ENCODE measurements at places on chromosomes 2 and 18.

DNA sequence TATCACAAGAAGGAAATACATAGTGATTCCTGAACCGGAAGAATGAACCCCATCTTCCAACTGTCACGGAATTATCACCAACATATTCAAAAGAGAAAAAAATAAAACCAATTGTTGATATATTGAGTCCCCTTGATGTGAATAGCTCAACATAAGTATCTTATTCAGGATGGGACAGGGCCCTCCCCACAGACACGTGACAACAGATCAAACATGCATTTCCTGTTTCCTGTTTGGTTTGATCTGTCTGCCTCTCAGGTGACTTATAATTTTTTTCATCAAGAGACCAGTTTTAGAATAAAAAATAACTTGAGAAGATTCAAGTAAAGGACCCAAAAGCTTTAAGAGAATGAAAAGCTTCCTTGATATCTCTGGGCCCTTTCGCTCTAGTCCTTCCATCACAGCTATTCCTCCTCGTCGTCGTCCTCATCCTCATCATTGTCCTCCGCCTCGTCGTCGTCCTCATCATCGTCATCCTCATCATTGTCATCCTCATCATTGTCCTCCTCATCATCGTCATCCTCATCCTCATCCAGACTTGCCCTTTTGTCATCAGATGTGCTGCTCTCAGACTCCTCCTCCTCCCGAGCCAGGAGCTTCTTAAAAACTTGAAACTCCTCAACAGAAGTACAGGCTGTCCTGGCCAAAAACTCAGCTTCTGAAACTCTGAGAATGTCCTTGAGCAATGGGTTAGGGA is 6.3 kb downstream of the MTERF4 start:
- DNase-seq: no peak

DNA sequence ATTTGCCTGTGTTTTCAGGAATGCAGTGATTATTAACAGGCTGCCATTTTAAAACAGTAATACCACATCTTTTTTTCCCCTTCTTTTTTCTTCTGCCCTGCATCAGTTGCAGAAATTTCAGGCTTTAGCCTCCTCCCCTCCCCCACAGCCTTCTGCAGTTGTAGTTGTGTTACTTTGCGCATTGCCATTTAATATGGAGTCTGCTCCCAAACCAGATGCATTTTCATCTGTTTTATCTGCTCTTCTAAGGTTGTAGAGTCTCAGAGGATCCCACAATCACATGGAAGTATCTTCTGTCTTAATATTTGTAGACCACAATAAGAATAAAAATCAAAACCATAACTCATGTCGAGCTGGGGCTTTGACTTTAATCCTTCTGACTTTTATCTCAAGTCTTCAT is 3.8 kb downstream of the ASXL3 start:
- DNase-seq: no peak

- DNase-seq: no peak
Observed at GRCh38 chr2:95377216-95378123, 25.0 kb upstream of the FAHD2A start.

DNA sequence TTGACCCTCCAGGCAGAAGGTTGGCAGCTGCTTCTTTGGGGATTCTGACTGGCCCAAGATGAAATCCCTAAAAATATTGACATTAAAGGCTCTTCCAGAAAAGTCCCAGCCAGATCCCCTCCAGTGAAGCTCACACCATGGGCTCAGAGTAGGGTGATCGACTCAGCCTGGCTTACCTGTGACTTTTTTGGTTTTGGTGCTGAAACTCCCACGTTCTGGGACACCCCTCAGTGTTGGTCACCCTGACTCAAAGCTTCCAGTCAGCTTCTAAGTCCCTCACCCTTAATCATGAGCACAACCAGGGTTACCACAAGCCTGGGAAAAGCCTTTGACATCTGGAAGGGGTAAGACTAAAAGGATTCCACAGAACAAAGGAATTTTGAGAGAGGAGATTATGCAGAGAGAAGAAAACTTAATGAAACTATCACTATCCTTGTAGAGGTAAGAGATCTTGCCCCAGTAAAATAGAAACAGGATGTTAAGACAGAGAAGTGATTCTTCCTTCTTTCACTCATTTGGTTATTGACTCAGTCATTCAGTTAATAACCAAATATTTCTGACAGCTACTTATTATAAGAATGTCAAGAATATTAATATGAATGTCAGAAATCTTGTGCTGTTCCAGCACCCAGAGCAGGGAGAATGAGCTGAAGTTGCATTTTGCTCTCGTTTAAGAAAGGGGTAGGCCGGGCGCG is 66.8 kb upstream of the SEC11C start:
- DNase-seq: no peak

- no peak for DNase-seq
Observed at GRCh38 chr2:222180619-222181018, 118.2 kb downstream of the PAX3 start.

DNA sequence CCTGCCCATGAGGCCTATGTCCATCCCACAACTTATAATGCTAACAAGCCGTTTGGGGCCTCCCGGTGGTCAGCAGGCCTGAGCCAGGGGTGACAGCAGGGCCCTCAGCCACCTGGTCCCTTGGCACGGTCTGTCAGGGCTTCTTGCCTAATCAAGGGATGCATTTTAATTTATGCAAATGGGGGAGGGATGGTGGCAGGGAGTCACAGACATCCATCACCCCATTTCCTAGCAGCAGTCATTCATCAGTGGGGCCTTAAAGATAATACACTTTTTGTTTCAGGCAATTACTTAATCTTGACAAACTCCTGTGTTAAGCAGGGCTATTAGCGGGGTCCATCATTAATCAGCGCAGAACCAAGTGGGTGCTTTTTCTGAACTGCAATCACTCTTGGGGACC is 174.5 kb downstream of the GLI2 start:
- DNase-seq: no peak

DNA sequence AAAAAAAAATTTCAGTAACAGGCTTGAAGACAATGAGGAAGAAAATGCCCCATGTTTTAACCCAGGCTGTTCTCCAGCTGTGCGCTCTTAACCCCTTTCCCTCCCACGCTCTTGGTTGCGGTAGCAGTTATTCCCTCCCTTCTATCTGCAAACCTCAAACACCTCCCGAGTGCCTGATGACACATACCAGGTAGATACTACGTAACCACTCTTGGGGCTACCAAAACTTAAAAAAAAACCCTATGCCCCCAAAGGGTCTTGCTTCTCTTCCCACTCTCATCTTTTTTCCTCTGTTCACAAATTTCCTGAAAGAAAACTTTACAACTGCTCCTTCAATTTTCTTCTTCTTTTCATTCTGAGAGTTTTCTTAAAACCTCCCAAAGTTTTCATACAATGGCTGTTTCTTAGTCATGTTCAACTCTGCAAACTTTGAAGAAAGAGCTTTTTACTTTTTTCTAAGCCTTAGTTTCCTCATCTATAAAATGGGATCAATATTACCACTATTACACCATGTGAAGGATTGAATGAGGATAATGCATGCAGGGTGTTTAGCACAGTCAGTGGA is 4.9 kb upstream of the DRC1 start:
- DNase-seq: no peak

- DNase-seq: no peak
Observed at GRCh38 chr18:47204908-47205522, 28.9 kb upstream of the IER3IP1 start.

DNA sequence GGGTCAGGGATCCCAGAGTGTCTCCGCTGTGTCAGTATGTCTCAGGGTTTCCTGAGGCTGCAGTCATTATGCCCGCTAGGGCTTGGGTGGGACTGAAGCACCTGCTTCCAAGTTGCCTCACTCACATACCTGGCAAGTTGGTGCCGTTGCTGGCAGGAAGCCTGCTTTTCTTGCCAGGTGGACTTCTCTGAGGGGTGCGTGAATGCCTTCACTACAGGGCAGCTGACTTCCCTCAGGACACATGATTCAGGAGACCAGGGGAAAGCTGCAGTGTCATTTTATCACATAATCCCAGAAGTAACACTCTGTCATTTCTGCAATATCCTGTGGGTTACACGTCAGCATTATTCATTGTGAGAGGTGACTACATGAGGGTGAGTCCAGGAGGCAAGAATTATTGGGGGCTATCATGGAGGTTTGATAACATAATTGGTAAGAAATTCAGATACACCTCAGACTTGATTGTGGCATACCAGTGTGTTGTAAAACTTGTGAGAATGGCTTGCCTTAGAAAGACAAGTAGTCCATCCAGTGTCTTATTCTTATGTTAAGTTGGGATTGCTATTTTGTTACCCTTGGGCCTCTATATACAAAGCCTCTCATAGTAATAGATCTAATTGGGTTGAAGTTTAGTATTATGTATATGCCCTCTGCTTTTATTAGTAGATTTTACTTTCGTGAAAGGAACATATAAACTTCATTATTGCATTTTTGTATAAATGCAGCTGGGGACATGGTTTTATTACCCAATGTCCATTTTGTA is 44.1 kb downstream of the NEDD4L start:
- no peak for DNase-seq

DNA sequence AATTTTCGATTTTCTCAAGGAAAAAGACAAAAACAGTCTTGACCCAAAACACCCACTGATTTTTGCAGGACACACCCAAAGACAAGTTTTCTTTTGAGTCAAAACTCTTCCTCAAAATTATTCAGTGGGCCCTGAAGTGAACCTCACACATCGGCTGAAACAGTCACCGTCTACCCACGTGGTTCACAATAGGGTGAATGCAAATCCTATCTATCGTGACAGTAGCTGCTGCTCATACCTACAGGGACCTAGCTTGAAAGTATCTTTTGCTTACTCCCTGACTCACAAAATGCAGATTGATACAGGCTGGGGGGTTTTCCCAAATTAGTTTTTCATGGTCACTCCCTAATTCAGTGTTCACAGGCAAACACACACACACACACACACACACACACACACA is 10.7 kb upstream of the CD226 start:
- no peak for DNase-seq

DNA sequence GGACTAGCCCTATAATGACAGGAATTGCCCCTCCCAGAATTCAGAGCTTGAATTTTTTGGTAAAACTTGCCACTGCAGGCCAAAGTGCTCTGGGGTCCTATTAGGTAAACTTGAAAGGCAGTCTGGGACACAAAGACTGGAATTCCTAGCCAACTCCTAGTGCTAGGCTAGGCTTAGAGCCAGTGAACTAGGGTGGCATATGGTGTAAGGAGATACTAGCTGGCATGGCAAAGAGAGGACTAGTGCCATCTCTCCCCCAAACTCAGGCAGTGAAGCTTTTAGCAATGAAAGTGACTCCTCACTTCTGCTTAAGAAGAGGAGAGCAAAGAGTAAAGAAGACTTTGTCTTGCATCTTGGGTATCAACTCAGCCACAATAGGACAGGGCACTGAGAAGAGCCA is 410.5 kb upstream of the CNTNAP5 start:
- DNase-seq: no peak

DNA sequence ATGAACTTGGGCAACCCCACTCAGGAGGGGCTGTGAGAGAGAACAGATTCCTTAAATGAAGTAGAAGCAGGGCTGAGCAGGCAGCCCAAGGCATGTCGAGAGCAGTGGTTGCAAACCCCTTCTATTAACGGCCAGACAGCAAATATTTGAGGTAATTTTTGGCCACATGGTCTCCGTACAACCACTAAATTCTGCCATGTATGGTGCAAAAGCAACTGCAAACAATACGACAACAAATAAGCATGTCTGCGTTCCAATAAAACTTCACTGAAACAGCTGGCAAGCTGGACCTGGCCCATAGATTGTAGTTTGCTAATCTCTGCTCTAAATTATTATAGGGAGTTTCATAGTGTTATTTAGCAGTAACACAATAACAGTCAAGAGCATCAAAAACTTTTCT is 217.0 kb upstream of the ZNF521 start:
- no peak for DNase-seq

DNA sequence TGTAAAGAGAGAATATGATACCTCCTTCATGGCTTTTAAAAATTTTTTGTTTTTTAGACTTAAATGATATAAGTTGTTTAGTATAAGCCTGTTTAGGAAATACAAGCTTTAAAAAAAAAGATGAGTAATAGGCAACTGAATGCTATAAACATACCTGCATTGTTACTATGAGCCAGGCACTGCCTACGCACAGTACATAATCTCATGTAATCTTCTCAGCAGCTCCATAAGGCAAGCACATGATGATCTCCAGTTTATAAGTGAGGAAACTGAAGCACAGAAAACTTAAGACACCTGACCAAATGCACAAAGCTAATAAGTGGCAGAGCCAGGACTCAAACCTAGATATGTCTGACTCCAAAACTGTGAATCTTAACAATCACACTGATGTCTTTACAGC is 156.3 kb upstream of the SLC1A4 start:
- DNase-seq: no peak

- DNase-seq: no peak
Observed at GRCh38 chr2:46915281-46915810, at the start of gene MCFD2. Gene MCFD2, minus strand, starts transcription at chr2:46915806. Its CDS starts 6,635 bp downstream, at chr2:46909171.

DNA sequence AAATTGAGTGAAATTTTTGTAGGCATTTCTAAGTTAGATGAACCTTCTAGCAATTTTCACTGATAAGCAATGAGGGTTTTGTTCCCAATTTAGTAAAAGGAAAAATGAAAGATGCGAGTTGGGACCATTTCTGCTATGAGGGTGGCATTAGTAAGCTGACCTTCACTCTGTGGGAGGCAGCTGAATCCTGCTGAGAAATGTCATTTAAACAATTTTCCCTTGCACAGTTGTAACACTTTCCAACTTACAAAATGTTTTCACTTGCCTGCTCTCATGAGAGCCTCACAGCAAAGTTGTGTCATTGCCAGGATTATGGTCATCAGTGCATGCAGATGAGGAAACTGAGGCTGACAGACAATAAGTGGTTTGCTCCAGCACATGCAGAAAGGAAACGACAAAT is 527.7 kb downstream of the TNS1 start:
- no peak for DNase-seq

DNA sequence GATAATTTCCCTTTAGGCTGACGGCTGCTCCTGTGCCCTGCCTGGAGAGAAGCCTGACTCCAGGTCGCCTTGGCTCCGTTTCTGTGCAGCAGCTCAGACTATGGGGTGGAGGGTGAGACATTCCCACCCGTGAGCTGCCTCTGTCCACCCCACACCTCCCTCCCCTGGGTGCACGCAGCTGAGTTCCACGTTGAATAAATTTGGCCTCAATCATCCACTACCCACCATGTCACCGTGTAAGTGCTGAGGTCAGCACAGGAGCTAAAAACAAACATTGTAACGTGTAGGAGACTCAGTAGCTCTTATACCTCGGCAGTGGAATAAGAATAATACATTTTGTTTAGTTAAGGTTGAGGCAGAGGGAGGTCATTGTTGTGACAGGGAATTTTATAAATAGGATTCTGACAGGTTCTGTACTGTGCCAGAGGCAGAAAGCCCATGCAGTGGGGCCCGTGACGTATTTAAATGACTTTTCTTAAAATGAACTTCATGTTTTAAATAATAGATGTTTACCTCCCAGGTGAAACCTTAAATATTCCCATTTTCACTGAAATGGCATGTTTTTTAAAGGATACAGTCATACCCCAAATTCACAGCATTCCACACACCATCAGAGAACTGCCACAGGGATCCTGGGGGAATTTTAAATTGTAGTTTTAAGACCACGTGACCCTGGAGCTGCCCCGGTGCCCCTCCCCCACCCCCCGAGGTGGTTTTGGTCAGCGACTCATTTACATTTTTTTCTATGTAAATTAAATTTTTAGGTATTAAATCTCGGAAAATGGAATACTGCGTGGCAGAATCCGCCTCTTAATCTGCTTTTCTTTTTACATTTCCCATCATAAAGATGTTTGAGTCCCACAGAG is 50.2 kb downstream of the NFATC1 start:
- no peak for DNase-seq

Measured in GM04503 (cell line).